Hematopoietic multipotent progenitor cell treated with erythropoietin and hydrocortisone succinate and interleukin-3 and kit ligand, for 17 days (in vitro differentiated cells): ENCODE measurements at places on chromosomes 1 and 21.

- DNase-seq = no peak
These were observed 37.7 kb upstream of the PTBP2 start for GRCh38 chr1:96683931-96684330.

DNA sequence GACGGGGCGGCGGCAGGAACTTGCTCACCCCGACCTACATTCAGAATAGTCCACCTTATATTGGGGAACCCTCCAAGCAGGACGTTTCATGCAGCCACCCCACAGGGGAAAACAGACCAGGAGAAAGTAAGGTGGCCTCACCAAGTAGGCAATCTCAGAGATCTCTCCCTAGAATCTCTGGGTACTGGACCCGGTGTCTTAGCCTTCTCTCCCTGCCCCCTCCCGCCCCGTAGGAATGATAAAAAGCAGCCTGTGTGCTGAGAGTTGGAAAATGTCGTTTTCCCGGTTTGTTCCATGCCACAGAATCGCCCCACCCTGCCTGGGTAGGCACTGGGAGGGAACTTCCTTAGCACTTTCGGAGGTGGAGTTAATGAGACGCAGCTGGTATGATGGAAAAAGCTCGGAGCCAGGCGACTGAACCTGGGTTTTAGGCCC is 789 bp upstream of the PTPN14 start:
- no peak for DNase-seq

DNA sequence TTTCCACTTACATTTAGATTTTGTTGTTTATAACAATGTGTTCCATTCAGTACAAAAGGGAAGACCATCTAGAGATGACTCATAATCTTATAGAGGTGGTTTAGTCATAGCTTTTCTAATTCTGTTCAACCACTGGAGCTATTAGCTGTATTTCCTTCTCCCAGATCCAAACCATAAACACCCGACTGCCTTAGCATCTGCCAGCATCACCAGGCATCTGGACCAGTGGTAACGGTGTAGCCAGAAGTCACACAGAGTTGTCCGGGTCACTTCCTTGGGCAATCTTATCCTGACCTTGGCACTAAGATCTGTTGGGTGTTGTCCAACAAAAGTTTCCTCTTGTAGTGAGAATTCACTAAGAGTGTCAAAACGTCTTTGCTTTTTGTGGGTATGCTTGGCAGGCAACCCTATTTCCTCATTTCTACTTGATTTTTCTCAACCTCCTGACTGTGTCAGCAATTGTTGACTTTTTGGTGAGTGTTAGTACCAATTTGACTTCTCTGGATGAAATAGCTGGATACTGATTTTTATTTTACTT is 372.1 kb upstream of the B3GALT2 start:
- DNase-seq = no peak

GRCh38 chr1:15042866-15043265 is 110.7 kb upstream of the TMEM51 start:
- DNase-seq = no peak

DNA sequence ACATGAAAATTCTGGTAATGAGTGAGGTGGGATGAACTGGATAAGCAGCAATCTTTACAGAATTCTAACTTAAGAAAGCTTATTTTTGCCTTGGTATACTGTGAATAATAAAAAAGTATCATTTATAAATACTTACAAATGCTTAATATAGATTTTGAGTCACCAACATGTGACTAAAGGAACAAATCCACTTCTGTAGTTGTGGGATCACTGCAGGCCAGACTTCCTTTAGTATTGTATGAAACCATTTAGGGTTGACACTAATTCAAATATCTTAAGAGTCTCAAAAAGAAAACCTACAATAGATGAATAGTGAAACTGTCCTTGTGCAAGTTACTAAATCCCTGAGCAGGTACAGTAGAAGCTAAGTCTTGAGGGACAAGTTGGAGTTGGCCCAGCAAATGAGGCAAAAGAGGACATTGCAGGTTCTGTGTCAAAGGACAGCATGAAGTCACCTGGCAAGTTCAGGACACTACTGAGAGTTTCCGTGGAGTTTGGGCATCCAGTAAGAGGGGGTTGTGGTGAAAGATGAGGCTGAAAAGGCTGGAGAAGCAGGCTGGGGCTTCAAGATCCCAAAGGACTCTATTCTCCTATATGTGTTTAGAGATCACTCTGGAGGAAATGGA is 5.9 kb upstream of the THEM4 start:
- DNase-seq = no peak

DNA sequence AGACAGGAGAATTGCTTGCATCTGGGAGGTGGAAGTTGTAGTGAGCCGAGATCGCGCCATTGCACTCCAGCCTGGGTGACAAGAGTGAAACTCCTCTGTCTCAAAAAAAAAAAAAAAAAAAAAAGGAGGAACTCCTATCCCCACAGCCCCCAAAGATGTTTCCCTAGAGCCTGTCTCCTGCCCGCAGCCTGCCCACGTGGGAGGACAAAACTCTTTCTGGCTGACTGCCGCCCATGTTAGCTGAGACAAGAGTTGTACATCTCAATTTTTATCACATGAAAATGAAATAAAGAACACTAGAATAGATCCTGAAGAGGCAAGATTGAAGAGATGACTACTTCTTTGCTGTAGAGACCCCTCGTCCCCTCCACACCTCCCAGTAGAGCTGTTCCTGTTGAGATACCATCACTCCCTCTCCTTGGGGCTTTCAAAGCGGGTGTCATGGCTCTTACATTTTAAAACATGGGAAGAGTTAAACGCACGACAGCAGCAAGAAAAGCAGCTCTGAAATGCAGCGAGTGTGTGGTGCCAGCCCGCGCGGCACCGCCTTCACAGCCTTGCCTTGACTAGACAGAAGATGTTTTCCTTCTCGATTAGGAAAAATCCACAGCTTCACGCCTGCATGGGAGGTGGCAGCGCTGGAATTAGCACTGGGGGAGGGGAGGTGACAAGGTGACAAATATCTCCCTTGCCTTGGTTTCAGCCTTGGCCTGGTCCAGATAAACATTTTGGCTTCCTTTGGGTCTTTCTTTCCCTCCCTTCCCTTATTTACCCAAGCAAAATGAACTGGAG is 253.4 kb upstream of the CSF3R start:
- no peak for DNase-seq

- DNase-seq = peak; percentile 41
These were observed 159.8 kb downstream of the RUNX1 start for GRCh38 chr21:34889320-34889675.

- no peak for DNase-seq
These were observed 857 bp downstream of the FAM3B start for GRCh38 chr21:41317458-41317857.

GRCh38 chr1:47644212-47644573 is 206.3 kb downstream of the FOXD2 start:
- DNase-seq = no peak

- DNase-seq = no peak
These were observed 211.2 kb downstream of the ATG4C start for GRCh38 chr1:62995173-62995572.

- no peak for DNase-seq
These were observed 5.7 kb downstream of the BCL2L15 start for GRCh38 chr1:113881661-113882060.

- no peak for DNase-seq
These were observed 64.1 kb upstream of the ACOT11 start for GRCh38 chr1:54483875-54484437.

GRCh38 chr1:19452221-19452663 is 33.1 kb downstream of the CAPZB start:
- no peak for DNase-seq

- no peak for DNase-seq
These were observed 67.9 kb upstream of the ZNF326 start for GRCh38 chr1:89927049-89927448.

DNA sequence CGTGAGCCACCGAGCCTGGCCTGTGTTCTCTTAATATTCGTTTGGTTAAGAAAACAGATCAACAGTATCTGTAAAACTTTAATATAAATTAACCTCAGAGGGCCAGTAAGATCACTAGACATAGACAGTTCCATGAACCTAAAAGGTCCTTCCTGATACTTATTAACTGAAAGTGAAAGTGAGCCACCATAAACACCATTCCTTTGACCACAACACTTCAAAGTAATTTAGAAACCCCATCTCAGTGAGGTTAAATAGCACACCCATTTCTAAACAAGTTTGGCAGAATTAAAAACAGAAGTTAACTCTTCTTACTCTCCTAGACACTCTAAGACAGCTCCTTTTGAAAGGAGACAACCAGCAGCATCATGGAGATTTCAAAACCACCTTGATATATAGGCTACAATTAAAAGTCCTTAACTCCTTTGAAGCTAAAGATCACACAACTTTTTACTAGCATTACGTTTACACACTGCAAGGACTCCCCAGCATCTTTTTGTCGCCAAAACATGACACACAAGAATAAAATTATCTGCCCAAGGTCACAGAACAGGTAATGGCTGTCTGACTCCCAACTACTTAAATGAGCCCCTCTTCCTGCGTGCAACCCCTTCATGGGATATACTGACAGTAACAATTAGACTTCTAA is 2.2 kb downstream of the RNF19B start:
- peak; percentile 44 for DNase-seq

DNA sequence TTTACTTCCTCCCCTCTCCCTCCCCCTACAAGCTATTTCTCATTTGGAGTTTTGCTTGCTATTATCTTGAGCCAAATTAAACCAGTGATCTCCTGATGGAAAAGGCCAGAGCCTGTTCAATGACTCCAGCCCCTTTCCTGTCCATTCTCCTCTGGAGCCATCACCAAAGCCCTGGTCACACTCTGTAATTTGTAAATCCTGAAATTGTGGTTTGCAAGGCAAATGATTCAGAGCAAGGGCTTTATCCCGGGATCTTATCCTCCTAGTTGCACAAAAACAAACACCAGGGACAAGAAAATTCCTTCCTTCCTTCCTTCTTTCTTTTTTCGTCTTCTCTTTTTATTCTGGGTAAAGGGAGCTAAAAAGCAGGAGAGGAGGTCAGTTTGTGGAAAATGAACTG is 366.1 kb upstream of the ST6GALNAC5 start:
- DNase-seq = no peak

- DNase-seq = no peak
These were observed 579 bp upstream of the TENT5C start for GRCh38 chr1:117605164-117605773.

GRCh38 chr1:27832762-27833161 is 2.2 kb downstream of the PPP1R8 start:
- no peak for DNase-seq

DNA sequence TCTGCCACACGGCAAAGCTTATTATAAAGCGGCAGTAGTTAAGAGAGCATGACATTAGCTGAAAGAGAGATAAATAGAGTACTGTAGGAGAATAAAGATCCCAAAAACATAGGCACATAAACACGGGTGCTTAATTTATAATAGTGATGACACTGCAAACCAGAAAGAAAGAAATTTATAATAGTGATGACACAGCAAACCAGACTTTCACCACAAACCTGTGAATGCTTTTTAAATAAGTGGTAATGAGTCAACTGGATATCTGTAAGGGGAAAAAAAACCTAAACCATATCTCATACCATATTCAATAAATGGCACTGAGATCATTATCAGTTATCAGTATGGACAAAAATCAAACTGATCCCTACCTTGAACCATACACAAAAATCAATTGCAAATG is 25.5 kb downstream of the USP1 start:
- DNase-seq = no peak

- DNase-seq = no peak
These were observed at the start of gene LDLRAD1 for GRCh38 chr1:54017979-54018378. TSS of gene LDLRAD1 (minus strand) at chr1:54018186. CDS start at chr1:54018112, 74 bp downstream.

- DNase-seq = no peak
These were observed 1395.1 kb downstream of the NCAM2 start for GRCh38 chr21:22393324-22393723.

DNA sequence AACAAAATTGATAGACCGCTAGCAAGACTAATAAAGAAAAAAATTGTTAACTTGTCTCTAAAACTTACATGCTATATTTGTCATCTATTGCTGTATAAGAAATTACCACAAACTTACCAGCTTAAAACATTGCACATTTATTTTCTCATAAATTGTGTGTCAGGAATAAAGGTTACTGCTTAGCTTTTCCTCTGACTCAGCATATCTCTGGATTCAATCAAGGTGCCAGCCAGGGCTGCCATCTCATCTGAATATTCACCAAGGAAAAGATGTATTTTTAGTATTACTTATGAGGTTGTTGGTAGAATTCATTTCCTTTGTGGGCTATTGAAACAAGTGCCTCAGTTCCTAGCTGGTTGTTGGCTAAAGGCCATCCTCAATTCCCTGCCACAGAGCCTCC is 912.6 kb upstream of the NEGR1 start:
- no peak for DNase-seq
